ENCODE measurements at places on chromosomes 6 and 20.
A peak's percentile ranks its signal among the peaks of the same experiment; 100 is the strongest.

DNA sequence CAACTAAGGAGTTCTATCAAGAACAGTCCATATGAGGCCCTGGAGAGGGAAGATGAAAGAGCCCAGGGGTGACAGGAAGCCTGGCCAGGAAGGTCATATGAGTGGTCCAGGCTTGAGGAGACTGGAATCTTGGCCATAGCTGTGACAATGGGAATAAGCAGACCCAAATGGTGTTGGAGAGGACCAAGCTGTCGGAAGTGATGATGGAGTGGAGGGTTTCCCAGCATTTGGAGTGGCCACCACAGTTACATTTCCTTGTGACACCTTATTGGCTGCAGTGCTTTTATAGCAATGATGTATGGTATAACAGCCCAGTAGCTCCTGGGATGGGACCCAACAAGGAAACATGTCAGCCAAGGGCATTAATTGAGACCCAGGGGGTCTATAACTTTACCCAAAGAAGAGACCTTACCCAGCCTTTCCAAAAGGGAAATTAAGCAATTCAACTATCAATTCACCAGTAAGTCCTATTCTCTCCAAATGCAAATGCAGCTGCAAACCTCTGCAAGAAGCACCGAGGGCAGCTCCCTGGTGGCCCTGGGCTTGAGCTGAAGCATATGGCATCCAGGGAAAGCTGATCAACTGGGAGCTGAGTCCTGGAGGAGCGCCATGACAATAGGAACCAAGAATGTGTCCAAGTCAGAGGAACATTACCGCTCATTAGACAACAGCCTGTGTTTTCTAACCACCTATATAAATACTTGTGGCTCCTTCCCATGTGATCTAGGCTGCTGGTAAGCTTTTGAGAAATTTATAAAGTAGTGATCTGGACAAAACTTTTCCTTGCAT lies 219.4 kb downstream of the SOD2 start:
- no peak for DNase-seq

- no peak for DNase-seq
Observed at GRCh38 chr20:44126445-44126844, 60.5 kb downstream of the JPH2 start.

DNA sequence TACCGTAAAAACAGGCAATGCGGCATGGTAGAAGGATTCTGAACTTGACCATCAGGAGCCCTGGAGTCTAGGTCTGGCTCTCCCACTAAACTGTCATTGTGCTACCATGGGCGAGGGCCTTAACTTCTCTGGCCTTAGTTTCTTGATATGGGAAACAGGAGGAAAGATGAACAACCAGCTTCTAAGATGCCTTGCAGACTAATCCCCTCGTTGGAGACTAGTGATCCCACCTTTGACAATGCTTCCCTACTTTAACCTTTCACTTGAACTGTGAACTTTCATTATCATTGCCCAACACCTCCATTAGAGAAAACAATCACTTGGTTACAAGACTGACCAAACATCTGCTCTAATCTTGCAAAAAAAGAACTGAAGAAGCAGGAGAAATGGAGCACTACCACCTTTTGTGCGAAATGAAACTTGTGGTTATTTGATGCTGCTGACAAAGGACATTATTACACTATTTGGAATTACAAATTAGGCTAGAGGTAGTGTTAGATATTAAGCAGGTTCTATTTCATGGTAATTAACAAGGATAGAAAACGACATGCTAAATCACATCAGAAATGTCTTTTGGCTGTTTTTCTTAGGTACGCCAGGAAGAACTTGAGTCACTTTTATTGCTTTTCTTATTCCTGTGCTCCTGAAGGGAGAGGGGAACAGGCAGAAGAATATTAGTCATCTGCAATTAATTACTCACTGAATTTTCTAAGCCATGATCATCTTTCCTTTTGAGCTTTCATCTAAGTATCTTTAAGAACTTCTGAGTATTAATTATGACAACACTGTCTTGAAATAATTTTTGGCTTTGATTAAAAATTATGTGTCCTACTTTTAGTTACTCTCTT lies 39.1 kb upstream of the ARHGAP18 start:
- DNase-seq = no peak

- no peak for DNase-seq
Observed at GRCh38 chr20:51365670-51366069, 176.8 kb downstream of the NFATC2 start.

- DNase-seq = no peak
Observed at GRCh38 chr6:25866011-25866410, 8.0 kb downstream of the SLC17A3 start.

DNA sequence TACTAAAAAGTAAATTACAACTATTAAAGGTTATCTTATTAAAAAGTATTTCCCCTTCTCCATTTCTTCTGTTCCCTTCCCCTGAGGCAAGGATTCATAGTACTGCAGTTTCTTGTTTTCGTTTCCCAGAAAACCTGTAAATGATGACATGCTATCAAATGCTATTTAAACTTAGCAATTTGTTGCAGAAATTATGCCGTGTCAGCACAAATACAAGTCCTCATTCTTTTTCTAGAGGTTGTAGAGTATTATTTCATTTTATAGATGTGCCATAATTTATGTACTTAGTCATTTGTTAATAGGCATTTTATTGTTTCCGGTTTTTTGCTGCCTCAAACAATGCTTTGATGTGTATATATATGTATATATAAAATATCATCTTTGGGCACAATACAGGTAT lies 268.4 kb downstream of the PLCB1 start:
- no peak for DNase-seq

- DNase-seq = no peak
Observed at GRCh38 chr6:15773806-15774410, 111.1 kb upstream of the DTNBP1 start.

GRCh38 chr6:123089226-123089625 lies 93.2 kb downstream of the CLVS2 start:
- no peak for DNase-seq

GRCh38 chr6:94736236-94736635 lies 841.1 kb upstream of the MANEA start:
- DNase-seq = peak; percentile 65

DNA sequence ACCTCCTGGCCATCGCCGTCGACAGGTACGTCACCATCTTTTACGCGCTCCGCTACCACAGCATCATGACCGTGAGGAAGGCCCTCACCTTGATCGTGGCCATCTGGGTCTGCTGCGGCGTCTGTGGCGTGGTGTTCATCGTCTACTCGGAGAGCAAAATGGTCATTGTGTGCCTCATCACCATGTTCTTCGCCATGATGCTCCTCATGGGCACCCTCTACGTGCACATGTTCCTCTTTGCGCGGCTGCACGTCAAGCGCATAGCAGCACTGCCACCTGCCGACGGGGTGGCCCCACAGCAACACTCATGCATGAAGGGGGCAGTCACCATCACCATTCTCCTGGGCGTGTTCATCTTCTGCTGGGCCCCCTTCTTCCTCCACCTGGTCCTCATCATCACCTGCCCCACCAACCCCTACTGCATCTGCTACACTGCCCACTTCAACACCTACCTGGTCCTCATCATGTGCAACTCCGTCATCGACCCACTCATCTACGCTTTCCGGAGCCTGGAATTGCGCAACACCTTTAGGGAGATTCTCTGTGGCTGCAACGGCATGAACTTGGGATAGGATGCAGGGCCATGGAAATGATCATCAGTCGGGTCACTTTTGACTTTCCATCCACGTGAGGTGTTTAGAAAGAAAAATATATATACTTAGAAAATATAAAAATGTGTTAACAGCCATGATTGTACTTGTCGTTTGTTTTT lies 868 bp downstream of the MC3R start:
- DNase-seq = no peak

DNA sequence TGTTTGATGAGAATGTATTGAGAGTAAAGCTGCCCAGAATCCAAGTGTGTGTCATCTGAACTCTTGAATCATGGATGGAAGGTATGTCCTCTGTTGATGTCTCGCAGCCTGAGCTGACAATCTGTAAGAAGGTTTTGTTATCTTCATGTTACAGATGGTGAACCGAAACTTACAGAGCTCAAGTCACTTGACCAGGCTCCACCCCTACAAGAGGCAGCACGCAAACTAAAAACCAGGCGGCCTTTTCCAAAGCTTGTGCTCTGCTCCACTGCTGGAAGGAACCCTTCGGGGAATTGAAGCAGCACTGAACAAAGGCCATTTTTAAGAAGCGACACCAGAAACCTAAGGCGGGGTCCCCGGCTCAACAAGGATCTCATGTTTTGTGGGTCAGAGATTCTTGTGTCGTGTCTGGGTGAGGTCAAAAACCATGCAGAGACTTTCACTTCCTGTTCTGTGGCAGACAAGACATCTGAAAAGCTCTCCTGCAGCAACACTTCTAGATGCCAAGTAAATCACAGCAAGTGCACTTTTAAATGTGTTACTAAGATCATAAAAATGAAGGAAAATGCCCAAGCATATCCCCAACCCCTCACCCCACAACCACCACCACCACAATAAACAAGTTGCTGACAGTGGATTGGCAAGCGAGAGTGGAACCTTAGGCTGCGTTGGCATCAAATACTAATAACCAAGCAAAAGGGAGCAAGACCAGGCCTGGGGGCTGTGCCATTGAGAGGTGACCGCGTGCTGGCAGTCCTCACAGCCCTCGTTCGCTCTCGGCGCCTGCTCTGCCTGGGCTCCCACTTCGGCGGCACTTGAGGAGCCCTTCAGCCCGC lies 27.3 kb downstream of the NQO2 start:
- DNase-seq = no peak

GRCh38 chr6:147909640-147910039 lies 401.1 kb downstream of the SAMD5 start:
- DNase-seq = no peak

DNA sequence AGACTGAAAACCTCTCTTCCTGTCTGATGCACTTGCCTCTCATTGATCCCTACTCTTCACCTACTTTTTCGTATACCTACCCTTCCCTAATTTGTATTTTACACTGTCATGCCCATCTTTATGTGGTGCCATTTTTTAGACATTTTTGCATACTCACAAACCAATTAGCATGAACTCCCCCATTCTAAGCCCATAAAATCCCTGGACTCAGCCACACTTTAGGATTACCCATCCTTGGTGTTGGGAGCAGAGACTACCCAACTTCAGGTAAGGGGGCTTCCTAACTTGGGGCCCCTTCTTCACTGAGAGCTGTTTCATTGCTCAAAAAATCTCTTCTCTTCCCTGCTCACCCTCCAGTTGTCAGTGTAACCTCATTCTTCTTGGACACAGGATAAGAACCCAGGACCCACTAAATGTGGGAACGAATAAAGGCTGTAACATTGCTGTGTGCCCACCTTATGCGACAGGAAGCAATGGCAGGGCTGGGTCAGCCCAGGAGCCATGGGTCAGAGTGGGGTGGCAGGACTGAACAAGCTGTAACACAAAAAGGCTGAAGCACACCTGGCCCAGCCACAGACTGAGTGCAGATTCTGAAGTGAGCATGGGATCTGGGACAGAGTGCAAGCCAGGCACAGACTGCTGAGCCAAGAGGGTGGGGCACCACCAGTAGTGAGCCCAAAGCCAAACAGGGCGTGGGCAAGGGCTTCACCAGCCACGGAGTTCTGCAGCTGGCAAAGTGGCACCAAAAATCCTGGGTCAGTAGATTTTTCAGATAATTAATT lies 789.1 kb upstream of the HS3ST5 start:
- DNase-seq = no peak

Data from NCI-H524 treated with DMSO at 0.1 percent for 48 hours (cell line).